ENCODE measurements at places on chromosomes 11 and 22.

- no peak for DNase-seq
Observed at GRCh38 chr22:26450453-26451185, 21.6 kb downstream of the ASPHD2 start.

- DNase-seq, result no peak
Observed at GRCh38 chr11:112844517-112844916, 116.7 kb upstream of the NCAM1 start.

DNA sequence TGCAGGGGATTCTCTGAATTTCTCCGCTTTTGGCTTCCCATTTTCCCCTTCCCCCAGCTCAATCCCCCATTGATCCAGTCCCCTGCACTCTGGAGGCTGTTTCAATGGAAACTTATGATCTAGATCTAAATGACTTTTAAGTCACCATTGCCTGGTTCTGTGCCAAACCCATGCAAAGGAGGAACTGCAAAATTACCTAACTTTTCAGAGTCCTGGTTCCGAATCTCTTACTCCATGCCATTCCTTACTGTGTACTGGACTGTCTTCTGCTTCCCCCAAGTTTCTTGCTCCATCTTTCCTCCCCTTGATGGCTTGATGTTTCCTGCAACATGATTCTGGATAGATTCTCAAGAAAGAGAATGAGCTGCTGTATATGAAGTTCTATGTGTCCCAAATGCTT is 327.8 kb downstream of the MIAT start:
- DNase-seq, result no peak

DNA sequence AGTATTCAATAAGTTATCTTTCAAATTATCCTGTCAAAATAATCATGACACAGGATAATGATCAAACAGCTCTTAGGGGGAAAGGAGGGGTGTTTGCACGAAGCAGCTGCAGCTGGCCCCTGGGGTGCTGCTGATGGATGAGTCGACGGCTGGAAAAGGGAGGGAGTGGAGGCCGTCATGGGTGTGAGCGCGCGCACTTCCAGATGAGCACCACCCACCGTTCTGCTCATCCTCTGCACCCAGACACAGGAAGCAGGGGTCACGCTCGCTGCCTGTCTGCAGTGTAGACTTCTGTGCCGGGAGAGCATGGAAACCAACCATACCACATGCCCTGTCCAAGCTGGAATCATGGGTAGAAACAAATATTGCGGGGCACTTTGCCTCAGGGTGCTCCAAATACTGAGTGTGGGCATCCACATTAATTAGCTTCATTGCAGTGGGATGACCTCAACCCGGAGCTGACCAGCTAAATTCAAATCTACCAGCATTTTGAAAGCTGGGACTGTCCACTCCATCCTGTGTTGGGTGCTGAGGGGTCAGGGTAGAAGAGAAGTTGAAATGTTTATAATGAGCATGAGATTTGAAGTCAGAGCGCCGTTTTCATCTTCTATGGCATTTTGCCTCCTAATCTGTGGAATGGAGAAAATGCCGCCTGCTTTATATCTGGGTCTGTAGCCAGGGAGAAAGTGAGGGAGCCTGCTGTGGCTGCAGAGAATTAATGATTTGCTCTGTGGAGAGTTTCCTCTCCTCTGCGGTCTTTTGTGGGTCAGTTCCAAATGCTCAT is 802.4 kb downstream of the TBC1D22A start:
- DNase-seq, result no peak

DNA sequence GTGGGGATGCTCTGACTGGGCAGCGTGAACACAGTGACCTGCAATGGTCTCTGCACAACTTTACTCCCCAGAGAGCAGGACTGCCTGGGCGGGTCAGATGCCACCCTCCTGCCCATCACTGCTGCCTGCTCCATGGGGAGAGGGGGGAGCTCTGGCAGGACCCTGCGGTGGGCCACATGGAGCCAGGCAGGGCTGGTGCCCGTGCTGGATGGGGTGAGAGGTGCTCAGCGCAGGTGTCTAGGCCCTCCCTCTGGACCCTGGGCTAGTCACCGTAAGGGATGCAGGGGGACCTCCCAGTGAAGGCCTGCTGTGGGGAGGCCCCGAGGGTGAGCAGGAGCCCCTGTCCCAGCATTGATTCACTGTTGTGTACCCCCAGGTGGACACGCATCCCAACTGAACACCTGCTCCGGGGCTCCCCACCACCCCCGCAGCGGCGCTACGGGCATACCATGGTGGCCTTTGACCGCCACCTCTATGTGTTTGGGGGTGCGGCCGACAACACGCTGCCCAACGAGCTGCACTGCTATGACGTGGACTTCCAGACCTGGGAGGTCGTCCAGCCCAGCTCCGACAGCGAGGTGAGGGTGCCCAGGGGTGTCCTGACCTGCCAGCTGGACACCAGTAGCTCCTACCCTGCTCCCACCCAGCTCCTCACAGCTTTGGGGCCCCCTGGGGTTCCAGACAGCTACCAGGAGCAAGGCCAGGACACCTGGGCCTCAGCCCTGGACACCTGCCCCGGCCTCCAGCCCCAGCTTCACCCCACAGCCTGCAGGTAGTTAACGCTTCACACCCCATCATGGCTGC is 9.4 kb downstream of the LZTR1 start:
- no peak for DNase-seq

- no peak for DNase-seq
Observed at GRCh38 chr11:112541140-112542046, 280.7 kb upstream of the PLET1 start.

DNA sequence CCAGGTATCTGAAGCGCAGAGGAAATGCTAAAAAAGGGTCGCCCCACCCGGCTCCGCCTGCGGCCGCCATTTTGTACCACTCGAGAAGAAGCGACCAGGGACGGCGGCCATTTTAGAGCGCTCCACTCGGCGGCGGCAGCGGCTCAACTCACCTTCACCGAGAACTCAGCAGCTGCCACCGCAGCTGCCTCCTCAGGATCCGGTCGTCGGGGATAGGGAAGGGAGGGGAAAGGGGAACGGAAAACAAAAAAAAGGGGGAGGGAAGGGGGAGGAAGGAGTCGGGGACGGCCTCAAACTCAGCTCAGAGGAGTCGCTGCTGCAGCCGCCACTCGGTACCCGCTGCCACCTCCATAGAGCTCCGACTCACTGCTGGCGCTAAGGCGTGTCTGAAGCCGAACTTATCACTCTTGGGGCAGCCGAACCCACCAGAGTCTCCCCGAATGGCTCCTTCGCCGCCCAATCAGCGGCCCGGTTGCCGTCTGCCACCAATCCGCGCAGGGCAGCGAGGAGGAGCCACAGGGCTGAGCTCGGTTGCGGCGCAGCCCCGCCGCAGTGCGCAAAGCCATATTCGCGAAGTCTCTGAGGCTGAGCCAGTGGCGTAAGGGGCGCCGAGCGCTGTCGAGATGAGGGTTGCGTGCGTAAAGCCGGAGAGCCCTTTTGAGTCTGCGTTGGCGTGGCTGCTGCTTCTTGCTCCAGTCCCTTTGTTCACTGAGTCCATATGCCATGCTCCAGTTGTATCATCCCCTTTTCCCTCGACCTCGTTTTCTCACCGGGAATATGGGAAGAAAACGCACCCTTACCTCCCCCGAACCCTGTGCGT is at the start of gene EIF4G2:
TSS of gene EIF4G2 (minus strand) at position 374 of the 820 bp plus-strand sequence.
- peak; percentile 97 for DNase-seq

GRCh38 chr11:65654375-65655349 is 8.1 kb downstream of the RELA start:
- DNase-seq, result no peak

All from NCI-H187 treated with DMSO at 0.1 percent for 48 hours (cell line).